ENCODE measurements at places on chromosomes 1 and 21. TPM values are rescaled to one million over a fixed set of nuclear protein-coding genes. Genes with fewer than 3 reads are reported as not detected.

- H3K4me1 ChIP-seq: no peaks in the 10 kb centered on the region
- no peaks in the 10 kb centered on the region for H3K27me3 ChIP-seq
- H3K27ac ChIP-seq: no peak overlapping the region
- no peaks in the 10 kb centered on the region for H3K36me3 ChIP-seq
- no peak for DNase-seq
Observed at GRCh38 chr21:27219068-27219467, 252.2 kb upstream of the ADAMTS5 start.

DNA sequence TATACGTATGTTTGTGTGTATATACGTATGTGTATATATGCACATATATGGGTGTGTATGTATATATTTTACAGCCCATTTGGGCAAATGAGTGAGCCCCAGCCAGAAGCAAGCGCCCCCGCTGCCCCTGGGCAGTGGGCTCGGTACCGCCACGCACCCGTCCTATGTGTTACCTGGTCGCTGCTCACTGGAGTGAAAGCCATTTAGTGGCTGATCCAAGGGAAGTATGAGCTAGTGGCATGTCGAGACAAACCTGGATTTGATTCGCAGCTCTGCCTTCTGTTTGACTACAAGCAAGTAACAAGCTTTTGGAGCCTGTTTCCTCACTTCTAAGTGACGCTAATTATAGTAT is 35.8 kb upstream of the JAK1 start:
- H3K4me1 ChIP-seq: peaks cover 15% of the 10 kb centered on the region
- no peak overlapping the region for H3K27ac ChIP-seq
- no peaks in the 10 kb centered on the region for H3K36me3 ChIP-seq
- H3K4me3 ChIP-seq: peak overlapping the region; percentile 51

- H3K27ac ChIP-seq: no peak overlapping the region
- no peaks in the 10 kb centered on the region for H3K4me1 ChIP-seq
- H3K36me3 ChIP-seq: no peaks in the 10 kb centered on the region
- no peak overlapping the region for H3K4me3 ChIP-seq
Observed at GRCh38 chr21:34279883-34280282, 83.9 kb upstream of the KCNE2 start.

- DNase-seq: no peak
- peaks cover 18% of the 10 kb centered on the region for H3K4me1 ChIP-seq
- no peaks in the 10 kb centered on the region for H3K27me3 ChIP-seq
- peak overlapping the region; percentile 74 for H3K27ac ChIP-seq
- no peaks in the 10 kb centered on the region for H3K36me3 ChIP-seq
Observed at GRCh38 chr1:221644663-221645258, 97.1 kb downstream of the DUSP10 start.

DNA sequence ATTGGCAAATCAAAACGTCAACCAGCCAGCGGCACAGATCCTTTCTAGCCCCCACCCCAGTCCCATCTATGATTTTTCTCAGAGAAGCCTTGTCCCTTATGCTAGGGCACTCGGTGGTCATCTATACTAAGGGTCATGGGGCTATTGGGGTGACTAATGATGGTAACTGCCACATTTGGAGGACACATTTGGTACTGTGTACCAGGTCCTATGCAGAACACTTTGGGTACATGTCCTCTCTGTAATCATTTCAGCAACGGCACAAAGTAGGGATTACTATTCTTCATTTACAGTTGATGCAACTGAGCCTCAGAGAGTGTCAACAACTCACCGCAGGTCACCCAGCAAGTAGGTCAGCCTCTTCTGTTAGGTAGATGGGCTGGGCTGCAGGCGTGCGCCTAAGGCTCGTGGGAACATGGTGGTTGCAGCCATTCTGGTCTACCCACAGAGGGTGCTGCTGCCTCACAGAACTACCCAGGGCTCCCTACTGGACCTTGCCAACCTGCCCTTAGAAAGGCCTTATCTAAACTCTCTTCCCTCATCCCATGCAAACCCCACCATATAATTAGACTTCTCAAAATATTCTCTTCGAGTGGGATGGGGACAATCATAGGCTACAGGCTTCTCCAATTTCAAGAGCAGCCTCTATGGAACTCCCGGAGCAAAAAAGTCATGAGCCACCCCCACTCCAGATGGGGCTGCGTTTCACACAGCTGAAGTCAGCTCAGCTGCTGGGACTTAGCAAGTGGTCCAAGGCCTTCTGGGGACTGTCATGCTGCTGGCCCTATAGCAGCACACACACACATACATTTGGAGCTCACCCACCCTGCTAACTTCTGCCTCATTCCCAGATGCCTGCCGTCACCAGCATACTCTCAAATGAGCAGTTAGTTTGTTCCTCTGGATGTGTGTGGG is 5.8 kb upstream of the SDHB start:
- peak; percentile 30 for DNase-seq
- no peaks in the 10 kb centered on the region for H3K27me3 ChIP-seq
- no peaks in the 10 kb centered on the region for H3K36me3 ChIP-seq
- no peak overlapping the region for H3K27ac ChIP-seq
- H3K4me1 ChIP-seq: peaks cover 6% of the 10 kb centered on the region

- no peak overlapping the region for H3K27ac ChIP-seq
- DNase-seq: no peak
- H3K27me3 ChIP-seq: 0 out of 2 replicates have a peak, but pooled peaks cover 1% of the 10 kb centered on the region
- no peak overlapping the region for H3K4me3 ChIP-seq
Observed at GRCh38 chr1:33719326-33719725, 144.6 kb upstream of the HMGB4 start.

GRCh38 chr1:188433425-188433824 is 1604.7 kb downstream of the PLA2G4A start:
- H3K27me3 ChIP-seq: no peaks in the 10 kb centered on the region
- no peaks in the 10 kb centered on the region for H3K4me1 ChIP-seq
- no peak for DNase-seq
- H3K36me3 ChIP-seq: no peaks in the 10 kb centered on the region

Gene AMPD1
- not detected for polyA plus RNA-seq
